ENCODE measurements at places on chromosomes 16 and 17.

DNA sequence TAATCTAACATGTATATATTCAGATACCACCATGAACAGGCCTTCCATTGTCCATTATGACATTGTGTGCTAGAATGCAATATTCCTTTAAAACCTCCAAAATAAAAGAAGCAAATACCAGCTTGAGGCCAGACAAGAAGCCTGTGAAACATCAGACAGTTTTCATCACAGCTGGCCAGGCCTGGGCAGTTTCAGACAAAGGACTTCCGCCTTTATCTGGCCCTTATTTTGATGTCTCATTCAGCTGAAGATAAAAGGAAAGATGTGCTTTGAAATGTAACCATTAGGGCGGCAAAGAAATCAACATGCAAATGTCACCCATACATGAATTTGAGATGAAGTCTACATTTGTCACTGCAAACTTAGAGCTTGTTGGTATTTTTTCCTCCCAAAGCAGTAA, 737.5 kb downstream of the KCNJ2 start:
- DNase-seq, result no peak

GRCh38 chr17:50356418-50356817, 10.5 kb downstream of the XYLT2 start:
- DNase-seq, result no peak

DNA sequence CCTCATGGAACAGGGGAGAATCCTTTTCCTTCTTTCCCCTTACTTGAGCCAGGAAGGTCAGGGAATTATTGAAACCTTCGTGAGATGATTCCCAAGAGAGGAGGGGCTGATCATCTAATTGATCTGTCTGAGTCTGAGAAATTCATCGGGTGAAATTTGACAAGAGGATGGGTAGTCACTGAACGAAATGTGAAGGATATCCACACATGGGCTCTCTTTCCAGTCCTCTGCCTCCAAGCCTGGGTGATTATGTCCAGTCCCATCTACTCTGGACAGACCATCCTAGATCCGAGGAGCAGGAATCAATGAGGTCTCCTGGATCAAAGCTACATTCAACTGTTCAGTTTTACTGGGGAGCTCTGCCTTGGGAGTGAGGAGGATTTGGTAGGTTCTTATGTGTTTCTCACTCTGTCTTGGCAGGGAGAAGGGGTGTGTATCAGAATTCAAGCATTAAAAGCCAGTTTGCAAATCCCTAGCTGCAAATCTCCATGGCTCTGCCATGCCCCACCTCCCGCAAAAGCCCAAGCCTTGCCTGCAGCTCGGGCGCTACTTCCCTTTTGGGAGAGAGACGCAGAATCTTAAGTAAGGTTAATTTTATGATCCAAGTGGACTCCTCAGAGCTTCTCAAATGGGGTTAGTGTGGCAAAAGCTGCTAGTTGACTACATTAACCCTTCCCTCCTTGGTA, 47.1 kb upstream of the TEKT3 start:
- DNase-seq, result no peak

GRCh38 chr17:64685705-64686104, 23.6 kb upstream of the SMURF2 start:
- DNase-seq, result no peak

DNA sequence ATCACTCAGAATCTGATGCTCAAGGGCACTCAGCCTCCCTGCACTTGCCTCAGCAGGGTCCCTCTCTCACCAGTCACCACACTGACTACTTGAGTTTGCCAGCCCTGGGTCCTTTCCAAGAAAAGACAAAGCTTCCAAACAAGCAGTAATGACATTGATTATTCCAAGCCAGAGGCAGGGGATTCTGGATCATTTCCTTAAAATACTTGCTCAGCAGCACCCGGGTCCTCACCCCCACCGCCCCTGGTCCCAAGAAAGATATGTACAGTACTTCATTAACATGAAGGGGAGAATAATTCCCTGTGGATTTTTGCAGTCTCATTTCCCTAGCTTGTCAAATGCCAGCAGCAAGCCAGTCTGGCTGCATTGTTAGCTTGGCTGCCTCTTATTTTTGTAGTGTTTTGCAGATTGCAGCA, 83.2 kb upstream of the GNAO1 start:
- DNase-seq, result no peak

All from stimulated activated CD4-positive, alpha-beta T cell treated with anti-CD3 and anti-CD28 coated beads, Interleukin-1b, Interleukin-23, amount 100 ng/mL, for 1 hour (primary cell).